ENCODE measurements at places on chromosomes 7 and 10.

DNA sequence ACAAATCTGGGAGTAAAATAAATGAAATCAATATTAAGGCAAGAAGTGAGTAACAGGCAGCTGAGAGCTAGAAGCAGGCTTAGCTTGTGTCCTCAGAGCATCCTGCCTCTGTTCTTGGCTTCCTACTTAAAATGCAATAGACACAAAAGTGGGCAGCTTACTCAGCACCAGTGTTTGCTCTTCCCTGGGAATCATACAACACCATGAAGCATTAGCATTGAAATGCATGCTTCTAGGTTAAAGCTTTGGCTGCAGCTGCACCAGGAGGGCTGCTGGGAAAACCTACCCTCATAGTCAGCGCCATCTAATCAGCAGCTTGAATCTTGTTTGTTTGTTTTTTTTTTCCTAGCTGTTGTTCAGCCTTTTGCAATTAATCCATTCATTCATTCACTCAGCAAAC is 104.2 kb upstream of the VWC2 start:
- DNase-seq = no peak

GRCh38 chr10:22795546-22795945 is 81.2 kb upstream of the PIP4K2A start:
- DNase-seq = no peak

DNA sequence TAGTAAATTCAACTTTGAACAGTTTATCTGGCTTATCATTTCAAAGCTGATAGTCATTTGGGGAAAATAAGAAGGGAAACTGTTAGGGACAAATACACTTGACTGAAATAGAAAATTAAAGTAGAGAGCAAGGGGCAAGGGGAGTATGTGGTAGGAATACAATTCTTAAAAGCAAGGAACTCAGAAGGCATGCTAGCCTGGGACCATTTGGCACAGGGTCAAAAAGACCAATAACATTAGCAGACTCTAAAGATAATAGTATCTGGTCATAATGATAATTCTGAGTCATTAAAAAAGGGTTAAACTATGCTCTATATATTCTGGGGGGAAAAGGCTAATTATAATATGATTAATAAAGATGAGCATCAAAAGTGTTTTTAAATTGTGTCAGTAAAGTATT is 112.2 kb downstream of the CNOT4 start:
- no peak for DNase-seq

DNA sequence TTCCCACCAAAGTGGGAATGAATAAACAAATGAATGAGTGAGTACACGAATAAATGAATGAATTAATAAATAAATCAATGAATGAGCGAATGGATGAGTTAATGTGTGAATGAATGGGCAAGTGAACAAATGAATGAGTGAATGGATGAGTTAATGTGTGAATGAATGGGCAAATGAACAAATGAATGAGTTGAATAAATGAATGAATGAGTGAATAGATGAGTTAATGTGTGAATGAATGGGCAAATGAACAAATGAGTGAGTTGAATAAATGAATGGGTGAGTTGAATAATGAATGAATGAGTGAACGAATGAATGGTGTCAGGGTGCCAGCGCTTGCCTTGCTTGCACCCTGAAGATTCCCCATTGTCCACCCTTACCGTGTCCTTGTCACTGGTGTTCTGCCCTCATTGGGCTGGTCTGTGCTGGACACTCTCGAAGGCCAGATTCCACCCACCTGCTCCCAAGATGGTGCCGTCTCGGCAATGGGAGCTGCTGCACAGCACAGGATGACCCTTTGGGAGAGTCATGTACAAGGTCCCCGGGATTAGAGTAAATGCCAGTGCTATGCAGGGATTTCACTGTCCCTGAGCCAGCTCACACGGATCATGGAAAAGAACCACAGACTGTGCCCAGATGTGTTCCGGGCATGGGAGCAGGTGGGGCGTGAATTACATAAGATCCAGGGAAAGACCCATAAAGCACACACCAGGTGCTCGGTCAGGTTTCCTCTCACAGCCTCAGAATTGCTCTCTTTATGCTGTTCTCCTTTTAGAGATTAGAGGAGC is 83.2 kb downstream of the CAMK1D start:
- no peak for DNase-seq

DNA sequence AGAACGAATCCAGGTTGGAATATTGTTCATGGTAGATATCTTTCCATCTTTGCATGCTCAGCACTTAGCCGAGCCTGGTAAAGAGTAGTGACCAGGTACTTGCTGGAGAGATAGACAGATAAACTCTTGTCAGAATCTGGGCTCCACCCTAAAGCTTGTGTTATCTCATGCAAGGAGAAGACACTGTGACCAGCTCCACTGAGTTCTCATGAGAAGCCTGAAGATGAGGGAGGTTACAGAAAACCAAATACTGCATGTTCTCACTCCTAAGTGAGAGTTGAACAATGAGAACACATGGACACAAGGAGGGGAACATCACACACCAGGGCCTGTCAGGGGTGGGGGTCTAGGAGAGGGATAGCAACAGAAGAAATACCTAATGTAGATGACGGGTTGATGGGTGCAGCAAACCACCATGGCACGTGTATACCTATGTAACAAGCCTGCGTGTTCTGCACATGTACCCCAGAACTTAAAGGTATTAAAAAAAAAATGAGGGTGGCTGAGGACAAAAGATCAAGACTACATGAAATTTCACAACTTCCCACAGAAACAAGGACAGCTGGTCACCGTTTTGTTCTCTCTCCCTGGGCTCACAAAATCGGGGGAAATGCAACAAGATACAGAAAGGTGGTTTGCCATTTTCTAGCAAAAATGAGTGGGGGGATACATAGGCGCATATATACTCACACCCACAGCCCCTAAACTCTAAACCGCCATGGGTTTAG is 17.4 kb downstream of the DLG5 start:
- no peak for DNase-seq

- no peak for DNase-seq
These were observed 318.5 kb upstream of the ZWINT start for GRCh38 chr10:56679578-56679977.

GRCh38 chr7:102138676-102139075 is 148.0 kb upstream of the SH2B2 start:
- DNase-seq = no peak

DNA sequence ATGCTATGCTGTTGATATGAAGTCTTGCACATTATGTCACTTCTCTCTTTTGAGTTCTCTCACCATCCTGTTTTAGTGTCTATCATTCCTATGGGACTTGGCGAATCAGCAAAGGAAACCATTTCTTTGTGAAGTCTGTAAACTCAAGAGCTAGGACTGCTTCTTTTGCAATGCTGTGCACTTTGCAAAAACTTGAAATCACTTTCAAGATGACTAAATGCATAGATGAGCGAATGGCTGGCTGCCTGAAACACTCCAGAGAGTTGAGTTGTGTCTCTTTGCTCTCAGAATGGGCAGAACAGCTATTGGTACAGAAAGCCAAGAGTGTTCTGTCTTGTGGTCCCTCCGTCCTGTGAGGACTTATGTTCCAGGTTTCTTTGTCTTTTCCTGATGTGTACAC is 18.3 kb upstream of the ELMO1 start:
- no peak for DNase-seq

- no peak for DNase-seq
These were observed 108.5 kb upstream of the SLC25A13 start for GRCh38 chr7:96430356-96430755.

GRCh38 chr10:110764378-110764777 is 107.3 kb upstream of the PDCD4 start:
- no peak for DNase-seq

DNA sequence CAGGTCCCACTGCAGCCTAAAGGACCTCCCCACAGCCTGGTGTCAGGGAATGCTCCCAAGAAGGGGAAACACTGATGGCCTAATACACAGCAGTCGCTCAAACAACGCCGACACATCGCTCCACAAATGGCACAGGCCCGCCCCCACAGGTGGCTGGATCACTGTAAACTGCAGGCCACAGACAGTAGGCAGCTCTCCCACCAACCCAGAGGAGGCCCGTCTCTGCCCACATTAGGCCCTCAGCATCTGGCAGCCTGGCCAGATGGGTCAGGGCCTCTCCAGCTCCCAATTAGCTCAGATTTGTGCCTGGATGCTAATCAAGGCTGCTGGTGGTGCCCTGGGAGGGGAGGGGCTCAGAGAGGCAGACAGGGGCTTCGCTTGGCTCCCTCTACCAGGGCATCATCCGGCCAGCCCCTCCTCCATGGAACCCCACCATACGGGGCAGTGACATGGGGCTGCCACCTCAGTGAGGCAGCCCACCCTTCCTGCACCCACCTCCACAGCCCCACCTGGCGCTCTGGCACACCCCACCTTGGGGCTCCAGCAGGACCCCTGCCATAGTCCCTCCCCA is 42.7 kb downstream of the CAMK2B start:
- no peak for DNase-seq

DNA sequence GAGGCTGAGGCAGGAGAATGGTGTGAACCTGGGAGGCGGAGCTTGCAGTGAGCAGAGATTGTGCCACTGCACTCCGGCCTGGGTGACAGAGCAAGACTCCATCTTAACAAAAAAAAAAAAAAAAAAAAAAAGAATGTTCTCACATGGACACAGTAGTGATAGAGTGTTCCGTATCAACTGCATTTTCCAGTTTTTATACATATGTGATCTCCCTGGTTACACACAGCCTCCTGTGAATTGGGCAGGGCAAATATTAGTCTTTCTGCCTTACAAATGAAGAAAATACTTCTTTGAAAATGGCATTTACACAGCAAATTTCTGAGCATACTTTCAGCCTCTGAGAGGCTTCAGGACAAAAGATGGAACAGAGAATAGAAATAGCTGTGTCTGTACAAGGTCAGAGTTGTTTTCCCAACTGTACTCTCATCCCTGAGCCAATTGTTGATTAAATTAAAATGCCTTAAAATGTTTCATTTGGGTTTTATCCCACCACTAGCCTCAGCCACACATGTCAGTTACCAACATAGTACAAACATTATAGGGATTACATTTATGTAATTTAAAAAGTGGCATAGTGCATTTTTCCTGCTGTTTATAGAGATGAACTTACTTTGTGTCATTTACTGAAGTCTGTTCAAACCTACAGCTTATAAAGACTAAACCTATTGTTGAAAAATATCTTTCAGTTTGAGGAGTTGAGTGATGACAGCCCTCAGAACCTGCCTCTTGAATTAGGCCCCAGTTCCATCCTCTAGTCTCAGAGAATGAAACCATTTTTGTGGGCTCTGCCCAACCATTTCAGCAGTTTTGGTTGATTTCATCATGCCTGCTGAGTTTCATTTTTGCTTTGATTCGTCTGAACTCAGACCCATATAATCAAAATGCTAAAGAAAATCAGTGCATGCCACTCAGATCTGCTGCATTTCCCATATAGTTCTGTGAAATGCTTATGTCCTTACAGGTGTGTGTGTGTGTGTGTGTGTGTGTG is 609.4 kb upstream of the C7orf33 start:
- no peak for DNase-seq

- DNase-seq = no peak
These were observed 58.9 kb downstream of the PRKAR2B start for GRCh38 chr7:107103369-107103768.

DNA sequence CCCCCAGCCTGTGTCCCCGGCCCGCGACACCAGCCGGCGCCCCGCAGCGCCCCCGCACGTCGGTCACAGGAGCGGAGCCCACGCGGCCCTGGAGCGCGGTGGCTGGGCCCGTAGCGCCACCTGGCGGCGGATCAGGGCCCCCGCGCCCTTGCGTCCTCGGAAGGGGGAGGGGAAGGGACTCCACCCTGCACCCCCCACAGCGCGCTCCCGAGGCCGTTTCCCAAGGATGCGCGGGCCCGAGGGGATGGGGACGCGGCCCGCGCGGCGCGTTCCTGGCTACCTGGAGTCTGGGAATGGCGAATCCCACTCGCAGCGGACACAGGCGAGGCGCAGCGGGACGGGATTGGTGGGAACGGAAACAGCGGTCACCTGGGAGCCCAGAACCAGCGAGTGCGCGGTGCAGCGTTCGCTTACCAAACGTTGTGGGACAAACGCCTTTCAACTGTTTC is 23.8 kb upstream of the MKI67 start:
- peak; percentile 66 for DNase-seq

Data from muscle of arm (tissue), 14 donors.